ENCODE measurements at places on chromosomes 13 and 19.

DNA sequence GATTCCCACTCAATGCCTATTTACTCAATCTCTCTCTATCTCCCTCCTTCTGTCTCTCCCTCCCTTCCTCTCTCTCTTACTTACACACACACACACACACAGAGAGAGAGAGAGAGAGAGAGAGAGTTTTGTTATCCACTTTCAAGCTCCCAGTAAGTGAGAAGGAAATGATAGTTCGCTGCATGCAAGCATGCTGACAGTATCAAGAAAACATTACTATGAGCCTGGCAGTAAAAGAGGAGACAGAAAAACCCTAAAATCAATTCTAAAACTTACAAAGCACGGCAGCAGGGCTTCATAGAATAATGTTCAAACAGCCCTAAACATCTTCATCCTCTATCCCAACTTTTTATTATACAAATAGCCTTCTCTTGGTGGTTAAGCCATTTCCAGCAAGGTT lies 171.9 kb downstream of the FOXO1 start:
- no peak for DNase-seq

DNA sequence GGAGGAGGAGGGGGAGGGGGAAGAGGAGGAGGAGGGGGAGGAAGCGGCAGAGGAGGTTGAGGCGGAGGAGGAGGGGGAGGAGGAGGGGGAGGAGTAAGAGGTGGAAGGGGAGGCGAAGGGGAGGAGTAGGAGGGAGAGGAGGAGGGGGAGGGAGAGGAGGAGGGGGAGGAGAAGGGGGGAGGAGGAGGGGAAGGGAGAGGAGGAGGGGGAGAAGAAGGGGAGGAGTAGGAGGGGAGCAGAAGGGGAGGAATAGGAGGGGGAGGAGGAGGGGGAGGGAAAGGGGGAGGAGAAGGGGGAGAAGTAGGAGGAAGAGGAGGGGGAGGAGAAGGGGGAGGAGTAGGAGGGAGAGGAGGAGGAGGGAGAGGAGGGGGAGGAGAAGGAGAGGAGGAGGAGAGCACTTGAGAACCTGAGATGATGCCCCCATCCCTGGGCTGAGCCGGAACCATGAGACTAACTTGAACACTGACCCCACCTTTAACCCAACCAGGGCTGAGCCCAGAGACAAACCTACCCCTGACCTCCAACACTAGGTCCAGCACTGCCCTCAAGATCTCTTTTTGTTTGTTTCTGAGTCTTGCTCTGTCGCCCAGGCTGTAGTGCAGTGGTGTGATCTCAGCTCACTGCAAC lies 12.6 kb downstream of the ABCA7 start:
- DNase-seq: no peak

- no peak for DNase-seq
Observed at GRCh38 chr13:78845656-78846365, 186.9 kb upstream of the OBI1 start.

- no peak for DNase-seq
Observed at GRCh38 chr13:32277839-32278238, 37.3 kb downstream of the ZAR1L start.

GRCh38 chr13:80447747-80448146 lies 106.8 kb upstream of the SPRY2 start:
- DNase-seq: no peak

GRCh38 chr13:33017323-33017929 lies 1.2 kb downstream of the KL start:
- no peak for DNase-seq

DNA sequence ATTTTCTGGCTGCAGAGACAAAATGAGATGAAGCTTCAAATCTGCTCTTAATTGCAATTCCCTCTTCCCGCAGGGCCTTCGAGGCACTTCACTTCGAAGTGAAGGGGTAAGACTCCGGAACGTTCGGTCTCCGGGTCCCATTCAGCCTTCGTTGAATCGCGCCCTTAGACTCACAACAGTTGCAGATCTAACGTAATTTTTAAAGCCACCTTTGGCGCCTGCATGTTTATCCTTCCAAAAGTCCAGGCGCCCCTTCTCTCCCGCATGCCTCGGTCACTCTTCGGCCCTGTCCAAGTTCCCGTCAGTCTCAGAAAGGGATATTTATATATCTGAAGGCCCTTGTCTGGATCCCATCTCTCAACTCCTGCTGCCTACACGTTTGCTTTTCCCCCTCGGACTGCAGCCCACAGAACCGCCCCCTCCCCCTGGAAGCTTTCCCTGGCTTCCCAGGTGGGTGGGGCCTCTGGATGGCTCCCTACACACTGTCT lies 915 bp upstream of the KCTD12 start:
- DNase-seq: no peak

DNA sequence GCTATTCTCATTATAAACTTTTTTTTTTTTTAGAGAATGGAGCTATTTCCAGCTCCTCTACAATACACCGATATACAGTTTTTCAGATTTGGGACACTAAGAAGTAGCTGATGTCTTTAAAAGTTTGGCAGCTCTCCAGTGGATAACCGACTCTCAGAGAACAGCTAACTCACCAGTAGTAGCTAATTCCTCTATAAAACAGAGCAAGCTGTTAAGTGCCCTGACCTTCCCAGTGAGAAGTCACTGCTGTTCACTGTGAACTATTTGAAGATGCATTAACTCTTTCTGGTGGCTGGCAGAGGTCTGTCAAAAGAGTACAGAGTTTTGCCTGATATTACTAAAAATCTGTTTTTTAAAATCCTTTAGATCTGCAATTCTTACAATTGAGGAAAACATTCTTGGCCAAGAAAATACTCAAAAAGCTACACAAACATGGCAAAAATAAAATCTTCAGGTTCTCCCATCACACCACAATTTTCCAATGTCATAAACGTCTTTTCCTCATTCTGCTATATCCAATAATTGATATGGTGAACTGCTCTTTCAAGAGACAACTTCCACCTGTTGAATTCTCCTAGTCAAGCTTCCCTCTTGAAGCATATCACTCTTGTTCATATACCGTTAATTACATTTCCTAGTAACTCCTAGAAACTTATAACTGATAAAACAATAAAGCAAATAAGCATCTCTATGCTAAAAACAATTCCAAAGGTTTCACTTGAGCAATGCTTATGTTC lies 44.2 kb downstream of the TBC1D4 start:
- DNase-seq: no peak

DNA sequence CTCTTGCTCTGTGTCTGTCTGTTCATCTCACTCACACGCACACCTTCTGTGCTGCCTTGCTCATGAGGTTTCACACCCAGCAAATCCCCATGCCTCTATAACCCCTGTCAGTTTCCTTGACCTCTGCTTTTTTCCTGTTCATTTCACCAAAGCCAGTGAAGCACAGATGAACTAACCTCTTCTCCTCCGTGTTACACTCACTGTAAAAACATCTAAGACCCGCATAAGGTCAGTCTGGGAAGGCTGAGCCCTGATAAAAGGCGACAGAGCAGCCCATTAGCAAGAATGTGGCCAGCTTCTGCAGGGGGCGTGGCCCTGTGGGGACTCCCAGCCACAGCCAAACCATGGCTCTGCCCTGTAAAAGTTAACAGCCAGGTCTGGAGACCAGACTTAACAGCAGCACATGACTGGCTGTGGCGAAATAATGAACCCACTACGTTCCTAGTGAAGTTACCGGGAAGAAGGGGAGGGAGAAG lies 42.8 kb upstream of the NPAS1 start:
- DNase-seq: no peak
